ENCODE measurements at places on chromosomes 5 and 9.

- no peak for DNase-seq
These were observed 703.5 kb upstream of the RGMB start for GRCh38 chr5:98069876-98070512.

DNA sequence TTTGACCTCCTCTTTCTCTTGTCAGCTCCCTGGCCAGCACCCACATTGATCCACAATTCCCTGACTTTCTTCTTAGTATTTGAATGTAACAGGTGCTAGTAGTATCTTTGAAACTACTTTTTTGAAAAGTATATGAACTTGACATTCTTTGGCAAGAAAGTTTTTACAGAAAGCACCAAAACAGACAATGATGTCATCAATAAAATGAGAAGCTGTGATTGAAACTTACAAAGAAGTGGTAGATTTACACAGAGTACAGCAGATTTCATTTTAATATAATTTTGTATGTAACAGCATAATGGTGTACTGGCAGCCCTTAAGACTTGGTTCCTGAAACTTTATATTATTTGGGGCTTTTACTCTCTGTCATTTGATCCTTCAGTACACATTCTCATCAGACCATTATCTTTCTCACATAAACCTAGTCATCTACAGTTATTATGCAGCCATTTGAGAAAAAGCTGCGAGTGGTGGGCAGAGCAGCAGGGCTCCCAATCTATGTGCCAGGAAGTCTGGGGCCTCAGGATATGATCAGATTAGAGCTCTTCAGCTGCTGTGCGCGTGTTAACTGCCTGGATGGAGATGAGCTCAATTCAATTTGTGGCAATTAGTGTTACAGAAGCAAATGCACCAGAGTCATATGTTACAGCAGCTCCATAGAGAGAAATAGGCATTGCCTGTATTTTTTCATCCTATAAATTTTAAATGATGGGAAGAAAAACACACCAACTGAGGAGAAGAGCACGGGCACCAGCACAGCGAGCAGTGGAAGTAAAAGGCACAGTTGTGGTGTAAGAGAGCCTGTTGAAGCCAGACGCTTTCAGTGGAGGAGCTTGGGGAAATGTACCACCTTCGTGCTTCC, 126.1 kb downstream of the STARD4 start:
- DNase-seq, result no peak

GRCh38 chr5:11335881-11336760, 568.1 kb downstream of the CTNND2 start:
- DNase-seq, result no peak

DNA sequence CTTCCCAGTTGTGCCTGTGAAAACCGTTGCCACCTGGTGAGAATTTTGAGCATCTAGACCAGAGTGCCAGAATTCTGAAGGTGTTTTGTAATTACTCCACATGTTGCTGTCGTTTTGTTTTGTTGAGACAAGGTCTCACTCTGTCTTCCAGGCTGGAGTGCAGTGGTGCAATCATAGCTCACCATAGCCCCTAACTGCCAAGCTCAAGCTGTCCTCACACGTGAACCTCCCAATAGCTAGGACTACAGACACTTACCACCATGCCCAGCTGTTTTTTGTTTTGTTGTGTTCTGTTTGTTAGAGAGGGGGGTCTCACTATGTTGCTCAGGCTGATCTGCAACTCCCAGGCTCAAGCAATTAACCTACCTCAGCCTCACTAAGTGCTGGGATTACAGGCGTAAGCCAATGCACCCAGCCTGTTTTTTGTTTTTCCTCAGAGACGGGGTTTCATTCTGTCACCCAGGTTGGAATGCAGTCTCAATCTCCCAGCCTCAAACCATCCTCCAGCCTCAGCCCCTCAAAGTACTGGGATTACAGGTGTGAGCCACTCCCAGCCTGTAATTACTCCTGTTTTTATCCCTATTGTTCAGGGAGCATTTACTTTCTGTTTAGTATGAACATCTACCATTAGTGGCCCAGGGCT, 121.1 kb upstream of the DMRT1 start:
- DNase-seq, result no peak

GRCh38 chr5:150457121-150457520, 7.6 kb upstream of the RPS14 start:
- no peak for DNase-seq

GRCh38 chr5:103840600-103840999, 278.0 kb upstream of the NUDT12 start:
- DNase-seq, result no peak

DNA sequence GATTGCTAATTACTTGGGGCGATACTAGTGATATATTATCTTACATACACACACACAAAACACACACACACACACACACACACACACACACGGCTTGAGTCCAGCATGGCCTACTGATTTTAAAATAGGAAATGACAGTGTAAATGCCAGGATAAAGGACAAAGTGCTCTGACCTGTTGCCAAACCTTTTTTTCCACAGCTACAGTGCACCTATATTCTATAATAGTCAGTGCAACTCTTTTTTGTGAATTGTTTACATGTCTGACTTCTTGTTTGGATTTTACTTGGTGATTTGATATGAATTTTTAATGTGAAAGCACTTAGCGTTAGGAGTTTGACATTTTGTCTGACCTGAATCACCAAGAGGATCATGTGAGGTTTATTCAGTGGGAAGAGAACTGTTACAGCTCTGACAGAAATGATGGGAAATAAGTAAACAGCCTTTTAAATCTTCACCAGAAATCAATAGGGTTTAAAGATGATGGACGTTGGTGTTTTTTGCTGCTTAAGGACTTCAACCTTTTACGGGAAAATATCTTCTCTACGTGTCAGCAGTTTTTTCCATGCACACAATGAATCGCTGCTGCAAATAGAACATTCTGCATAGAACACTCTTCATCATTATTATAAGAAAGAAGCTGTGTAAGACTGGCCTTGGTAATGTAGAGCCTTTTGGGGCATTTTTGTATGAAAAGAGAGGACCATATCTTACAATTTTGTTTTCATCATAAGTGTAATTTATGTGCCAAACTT, 218.5 kb downstream of the RANBP17 start:
- no peak for DNase-seq

DNA sequence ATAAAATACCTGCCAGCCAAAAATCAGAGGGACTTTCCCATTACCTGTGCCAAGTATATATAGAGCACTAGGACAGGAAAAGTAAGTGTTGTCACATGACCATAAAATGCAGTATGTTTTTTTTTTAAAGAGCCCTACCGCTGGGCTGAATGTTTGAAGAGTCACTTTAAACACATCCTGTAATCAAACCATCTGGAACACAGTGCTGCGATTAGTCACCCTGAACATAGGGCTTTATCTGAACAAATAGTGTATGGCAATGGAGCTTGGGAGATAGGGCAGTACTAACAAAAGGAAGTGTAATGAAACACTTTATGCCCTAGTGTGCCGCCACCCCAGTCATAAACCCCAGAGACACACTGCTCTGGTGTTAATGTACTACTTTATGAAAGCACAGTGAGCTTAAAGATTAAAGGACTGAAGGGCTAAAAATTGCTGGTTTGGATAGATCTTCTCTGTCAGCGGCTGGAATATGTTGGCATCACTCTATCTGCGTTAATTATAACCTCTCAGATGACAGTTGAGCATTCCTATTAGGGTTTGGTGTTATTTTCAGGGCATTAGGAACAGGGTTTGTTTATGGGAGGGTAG, 90.4 kb downstream of the ZNF608 start:
- DNase-seq, result no peak

DNA sequence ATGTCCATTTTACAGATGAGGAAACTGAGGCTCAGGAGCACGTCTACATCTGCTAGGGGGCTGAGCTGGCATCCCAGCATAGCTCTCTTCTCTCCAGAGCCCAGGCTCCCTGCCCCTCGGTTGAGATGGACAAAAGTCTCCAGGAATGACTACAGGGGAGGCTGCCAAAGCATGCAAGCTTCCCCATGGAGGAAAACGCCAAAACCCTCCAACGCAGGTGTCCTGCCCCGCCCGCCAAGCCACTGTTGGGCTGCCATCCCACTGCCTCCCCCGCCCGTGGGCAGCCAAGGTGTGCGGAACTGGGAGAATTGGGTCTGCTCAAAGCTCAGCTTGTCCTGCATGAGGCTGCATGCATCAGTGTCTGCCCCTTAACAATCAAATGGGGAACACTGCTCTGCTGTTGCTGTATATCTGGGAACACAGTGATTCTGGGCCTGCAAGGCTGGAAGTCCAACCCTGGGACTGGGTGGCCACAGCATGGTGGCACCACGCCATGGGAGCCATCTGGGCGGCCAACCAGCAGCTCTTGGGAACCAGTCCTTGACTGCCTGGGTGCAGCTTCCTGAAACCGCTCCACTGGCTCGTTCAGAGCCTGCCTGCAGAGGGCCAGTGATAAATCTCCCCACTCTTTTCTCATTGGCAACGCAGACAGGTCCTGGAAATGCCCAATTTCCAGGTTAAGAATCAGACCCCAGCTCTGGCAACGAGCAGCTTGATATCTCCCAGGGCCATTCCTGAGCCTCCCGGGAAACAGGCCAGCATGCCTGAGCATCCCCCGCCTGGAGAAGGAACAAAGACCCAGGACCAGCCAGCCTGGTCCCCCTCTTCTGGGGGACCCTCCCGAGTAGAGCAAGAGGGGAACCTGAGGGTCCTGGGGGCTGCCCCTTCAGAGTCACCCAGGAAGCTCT, 3.5 kb downstream of the RALGDS start:
- peak; percentile 72 for DNase-seq

DNA sequence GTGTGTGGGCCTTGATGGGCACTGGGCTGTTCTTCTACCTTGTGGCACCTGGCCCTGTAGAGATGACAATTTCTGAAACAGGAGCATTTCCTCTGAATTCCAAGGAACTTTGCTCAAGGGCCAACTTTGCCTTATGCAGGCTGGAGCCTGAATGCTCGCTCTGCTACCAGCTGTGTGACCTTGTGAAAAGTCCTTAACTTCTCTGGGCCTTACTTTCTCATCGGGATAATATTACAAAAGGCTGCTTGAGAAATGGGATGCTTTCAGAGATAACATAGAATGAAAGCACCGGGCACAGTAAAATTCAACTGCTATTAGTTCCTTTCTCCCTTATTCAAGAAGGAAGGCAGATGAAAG, 58.8 kb downstream of the GADD45G start:
- DNase-seq, result no peak

DNA sequence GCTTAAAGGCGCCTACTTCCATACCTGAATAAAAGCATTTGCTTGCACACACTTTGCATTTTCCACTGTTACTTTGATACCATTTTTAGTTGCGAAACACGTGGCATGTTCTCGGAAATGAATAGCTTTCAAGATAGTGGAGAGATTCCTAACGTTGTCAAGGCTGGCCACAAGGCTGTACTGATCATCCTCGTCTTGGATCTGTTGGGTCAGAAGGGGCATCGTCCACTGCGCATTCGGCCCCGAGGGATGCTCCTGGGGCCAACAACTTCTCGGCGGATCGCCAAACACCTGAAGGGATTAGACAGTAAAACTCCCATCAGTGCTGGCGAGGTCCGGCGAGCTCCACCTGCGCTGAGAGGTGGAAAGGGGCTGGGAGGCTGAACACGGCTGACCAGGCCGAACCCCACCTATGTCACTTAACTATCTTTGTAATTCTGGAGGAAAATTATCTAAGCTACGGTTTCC, 599 bp downstream of the RAD1 start:
- peak; percentile 20 for DNase-seq

Data from heart right ventricle (tissue), 16 donors.